Activated CD4-positive, alpha-beta T cell treated with anti-CD3 and anti-CD28 coated beads for 24 hours (primary cell): ENCODE measurements at places on chromosomes 1 and 21.

DNA sequence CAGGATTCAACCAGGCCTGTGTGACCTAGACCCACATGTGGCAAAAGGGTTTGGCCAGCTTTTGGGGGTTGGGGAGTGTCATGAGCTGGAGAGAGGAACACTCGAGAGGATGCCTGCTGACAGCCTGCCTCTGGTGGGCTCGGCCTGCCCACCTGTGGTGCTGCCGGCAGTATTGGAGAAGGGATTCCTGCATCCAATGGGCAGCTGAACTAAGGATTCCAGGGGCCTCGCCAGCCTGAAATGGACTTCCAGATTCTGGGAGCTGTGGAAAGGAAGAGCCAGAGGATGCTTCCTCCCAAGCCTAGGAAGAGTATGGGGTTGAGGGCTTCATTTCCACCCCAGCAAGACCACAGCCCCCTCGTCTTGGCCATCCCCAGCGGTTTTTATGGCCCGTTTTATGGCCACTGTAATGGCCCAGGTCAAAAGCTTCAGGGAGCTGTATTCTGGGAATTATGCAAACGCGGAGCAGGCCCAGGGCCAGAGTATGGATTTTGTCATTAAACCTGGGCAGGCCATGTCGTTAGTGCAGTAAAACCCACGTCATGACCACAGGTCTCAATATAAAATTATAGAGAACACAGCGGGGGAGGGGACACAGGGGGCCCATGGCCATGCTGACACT is 63.6 kb downstream of the TMEM53 start:
- DNase-seq, result no peak

GRCh38 chr1:43639976-43640794 is 9.8 kb upstream of the KDM4A start:
- DNase-seq, result no peak

DNA sequence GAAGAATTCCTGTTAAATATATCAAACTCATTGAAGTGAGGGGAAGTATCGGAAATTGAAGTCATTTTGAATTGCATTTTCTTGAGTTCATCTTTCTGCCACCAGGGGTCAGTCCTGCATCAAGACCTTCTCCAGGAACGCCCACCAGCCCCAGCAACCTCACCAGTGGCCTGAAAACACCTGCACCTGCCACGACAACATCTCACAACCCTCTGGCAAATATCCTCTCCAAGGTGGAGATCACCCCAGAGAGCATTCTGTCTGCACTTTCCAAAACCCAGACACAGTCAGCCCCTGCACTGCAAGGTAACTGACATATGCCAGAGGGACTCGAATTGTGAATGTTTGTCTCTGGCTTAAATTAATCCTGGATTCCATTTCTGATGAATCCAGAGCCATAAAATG is 22.8 kb upstream of the TARS2 start:
- peak; percentile 47 for DNase-seq

DNA sequence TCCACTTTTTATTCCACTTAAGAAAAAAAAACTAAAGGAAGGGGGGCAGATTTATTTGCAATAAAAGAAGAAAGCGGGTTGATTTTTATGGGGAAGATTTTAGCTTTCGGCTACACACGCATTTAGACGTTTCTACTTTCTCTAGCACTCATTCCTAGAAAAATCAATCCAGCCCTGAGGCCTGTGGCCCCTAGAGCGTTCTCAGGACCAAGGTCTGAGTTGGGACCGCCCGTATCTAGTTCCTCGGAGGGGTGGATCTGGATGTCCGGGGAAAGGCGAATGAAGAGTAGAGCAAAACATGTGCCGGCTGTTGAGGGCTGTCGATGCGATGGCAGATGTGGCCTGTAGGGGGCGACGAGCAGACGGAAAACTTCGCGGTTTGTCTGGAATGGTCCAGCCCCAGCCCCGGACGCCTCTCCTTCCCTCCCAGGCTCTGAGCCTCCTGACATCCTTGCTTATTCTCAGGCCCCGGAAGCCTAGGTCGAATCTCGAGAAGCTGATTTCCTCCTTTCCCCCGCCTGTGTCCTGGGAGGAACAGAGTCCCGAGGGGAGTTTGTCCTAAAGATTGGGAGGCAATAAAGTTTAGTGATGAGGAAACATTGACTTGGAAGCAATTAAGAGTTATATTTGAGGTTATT is 5.2 kb downstream of the FOXD3 start:
- no peak for DNase-seq

DNA sequence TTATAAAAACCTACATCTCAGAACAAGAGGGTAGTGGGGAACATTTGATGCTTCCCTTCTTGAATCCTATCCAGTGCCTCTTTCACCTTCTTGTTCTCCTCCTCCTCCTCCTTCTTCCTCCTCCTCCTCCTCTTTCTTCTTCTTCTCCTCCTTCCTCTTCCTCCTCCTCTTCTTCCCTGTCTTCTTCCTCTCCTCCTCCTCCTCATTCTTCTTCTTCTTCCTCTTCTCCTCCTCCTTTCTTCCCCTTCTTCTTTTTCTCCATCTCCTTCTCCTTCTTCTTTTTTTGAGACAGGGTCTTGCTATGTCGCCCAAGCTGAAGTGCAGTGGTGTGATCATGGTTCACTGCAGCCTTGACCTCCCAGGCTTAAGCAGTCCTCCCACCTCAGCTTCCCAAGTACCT is 31.9 kb downstream of the SLC35F3 start:
- no peak for DNase-seq

- no peak for DNase-seq
These were observed 50.1 kb upstream of the COL6A1 start for GRCh38 chr21:45931397-45931969.

DNA sequence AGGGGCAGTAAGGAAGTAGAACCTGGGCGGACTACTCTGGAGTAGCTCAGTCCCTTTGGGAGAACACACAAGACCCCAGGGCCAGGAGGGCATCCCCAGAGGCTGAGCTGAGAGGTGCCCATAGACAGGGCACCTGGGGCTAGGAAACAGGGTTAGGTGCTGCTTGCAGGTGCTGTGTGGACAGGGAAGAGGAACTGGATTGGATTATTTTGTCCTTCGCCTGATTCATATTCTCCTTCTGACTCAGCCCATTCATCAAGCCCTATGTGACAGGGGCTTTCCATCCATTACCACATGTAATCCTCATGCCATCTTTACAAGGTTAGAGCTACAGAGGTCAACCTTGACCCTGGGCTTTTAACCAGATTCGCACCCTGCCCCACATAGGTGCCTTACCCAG is 183.9 kb downstream of the C1orf94 start:
- no peak for DNase-seq

DNA sequence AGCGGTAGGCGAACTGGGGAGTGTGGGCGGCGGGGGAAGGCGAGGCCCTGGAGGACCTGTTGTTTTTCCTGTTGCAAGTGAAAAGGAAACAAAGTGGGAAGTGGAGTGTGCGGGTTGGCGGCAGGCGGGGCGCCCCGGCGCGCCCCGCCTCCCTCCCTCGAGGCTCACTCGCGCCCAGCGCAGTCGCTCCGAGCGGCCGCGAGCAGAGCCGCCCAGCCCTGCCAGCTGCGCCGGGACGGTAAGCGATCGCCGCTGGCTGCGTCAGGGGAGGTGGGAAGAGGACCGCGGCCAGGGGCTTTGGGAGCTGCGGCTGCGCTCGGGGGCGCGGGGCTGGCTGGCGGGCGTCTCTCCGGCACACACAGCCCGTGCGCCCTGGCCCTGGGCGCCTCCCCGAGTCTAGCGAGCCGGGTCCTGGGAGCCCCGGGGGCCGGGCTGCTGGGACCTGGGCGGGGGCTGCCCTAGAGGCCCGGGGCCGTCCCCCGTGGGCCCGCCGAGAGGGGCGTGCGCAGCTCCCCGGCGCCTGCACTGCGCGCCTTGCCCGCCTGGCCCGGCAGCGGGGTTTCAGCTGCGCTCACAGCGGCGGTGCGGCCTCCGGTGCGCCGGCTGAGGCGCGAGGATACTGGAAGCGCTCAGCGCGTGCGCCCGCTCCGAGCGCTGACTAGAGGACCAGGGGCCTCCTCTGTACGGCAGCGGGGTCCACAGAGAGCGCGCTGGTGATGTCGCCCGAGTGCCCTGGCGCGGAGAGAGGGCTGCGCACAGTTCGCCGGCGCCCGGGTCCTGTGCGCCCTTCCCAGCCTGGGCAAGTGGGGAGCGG is at the start of gene PIK3CD:
PIK3CD (plus strand) TSS at position 167 of the 814 bp plus-strand sequence. CDS start 58,725 bp downstream, outside the sequence.
- DNase-seq, result no peak

DNA sequence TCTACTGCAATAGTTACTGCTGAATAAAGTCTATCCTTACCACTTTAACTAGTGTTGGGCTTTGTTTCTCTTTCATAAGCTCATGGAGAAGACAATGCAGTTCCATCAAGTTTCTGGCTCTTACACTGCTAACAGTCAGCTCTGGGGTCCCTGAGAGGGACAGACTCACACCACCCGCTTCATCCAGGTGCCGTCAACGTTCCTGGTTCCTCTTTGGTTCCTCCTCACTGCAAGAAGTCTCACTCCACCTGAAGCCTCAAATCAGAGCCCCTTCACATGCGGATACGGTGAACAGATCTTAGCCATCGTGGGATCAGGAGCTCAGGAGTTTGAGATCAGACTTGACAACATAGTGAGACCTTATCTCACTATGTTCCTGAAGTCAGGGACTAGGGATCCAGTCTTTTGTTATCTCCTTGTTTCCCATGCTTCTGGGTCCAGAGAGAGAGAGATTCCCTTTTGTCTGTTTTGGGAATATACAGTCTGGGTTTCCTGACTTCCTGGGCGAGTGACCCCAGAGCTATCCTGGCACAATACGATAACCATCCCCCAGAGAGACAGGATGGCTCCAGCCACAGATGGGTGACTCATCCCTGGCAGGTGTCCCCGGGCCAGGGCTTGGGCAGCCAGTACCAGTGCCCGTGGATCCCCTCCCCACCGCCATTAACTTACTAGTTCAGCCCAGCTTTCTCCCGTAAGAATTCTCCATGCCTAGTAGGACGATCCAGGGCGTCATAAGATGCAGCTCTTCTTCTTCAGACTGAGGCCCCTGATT is 14.3 kb upstream of the PCP4 start:
- no peak for DNase-seq
